Activated CD4-positive, alpha-beta T cell treated with anti-CD3 and anti-CD28 coated beads for 24 hours (primary cell): ENCODE measurements at places on chromosomes 4 and X.

- DNase-seq, result no peak
These were observed 212.3 kb downstream of the NAP1L3 start for GRCh38 chrX:93461060-93461459.

- DNase-seq, result no peak
These were observed 337.9 kb downstream of the CAMK2D start for GRCh38 chr4:113423631-113424030.

DNA sequence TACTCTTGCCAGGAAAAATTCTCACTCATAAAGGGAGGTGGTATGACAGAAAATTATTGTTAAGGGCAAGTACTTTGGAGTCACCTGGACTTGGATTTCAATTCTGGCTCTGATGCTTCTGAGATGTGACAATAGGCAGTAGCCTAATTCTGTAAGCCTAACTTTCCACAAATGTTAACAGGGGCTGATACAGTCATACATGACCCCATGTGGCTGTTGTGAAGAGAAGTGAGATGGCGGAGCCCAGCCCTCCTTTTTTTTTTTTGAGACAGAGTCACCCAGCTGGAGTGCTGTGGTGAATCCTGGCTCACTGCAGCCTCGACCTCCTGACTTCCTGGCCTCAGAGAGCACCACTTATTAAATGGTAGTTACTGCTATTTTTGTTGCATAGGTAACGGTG is 54.4 kb upstream of the IRF2 start:
- DNase-seq, result no peak

DNA sequence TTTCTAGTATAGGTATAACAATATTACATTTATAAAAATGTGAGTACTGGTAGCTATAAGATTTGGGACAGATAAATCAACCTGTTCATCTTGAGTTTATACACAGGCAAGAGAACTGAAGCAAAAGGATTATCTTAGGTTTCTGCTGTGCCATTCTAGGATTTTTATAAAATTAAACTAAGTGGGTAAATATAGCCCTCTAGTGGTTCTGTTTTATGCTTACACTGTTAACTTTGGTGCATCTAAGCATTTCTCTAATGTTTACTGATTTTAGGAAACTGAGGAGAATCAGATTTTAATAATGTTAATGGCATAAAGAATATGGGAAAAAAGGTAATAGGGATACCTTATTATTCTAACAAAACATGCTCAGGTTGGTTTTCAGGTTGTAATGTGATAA is 1.1 kb upstream of the RRH start:
- no peak for DNase-seq

DNA sequence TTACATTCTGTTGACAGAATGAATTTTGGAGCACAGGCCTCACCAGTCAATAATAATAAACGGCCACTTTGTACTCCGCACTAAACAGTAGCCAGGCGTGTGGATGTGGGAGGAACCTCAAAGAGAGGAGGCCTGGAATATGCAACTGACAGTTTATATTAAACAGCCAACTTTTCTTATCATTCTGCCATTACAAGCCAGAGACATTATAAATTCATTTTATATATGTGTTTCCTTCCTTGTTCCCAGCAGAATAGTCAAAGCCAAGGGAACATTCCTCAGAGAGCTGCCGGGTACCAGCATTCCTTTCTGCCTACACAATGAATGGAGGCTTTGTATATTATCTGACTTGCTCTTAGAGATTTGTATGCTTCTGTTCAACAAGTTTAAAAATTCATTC is 436.5 kb upstream of the FTHL17 start:
- no peak for DNase-seq

- DNase-seq, result no peak
These were observed 69.1 kb downstream of the RASL11B start for GRCh38 chr4:52931243-52931642.

GRCh38 chrX:17710871-17711301 is 26.4 kb upstream of the SCML1 start:
- no peak for DNase-seq

GRCh38 chr4:43853565-43854264 is 594.9 kb downstream of the KCTD8 start:
- no peak for DNase-seq

- DNase-seq, result no peak
These were observed 27.4 kb downstream of the GK start for GRCh38 chrX:30680618-30681017.

DNA sequence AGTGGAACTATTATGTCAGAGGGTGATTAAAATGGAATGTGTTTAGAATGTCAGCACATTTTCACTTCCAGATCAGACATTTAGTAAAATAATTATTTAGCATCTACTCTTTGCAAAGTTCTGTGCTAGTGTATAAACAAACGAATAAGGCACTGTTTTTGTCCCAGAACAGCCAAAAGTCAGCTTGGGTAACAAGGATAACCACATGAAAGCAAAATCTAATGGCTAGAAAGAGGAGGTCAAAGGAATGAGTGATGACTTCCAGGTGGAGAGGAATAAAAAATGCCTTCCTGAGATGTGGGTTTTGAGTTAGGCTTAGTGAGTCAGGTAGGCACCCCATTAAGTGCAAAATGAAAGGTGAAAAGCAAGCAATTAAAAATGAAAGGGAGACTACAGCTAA is 112.6 kb downstream of the ATP10D start:
- no peak for DNase-seq

GRCh38 chr4:128690011-128690410 is 119.5 kb upstream of the JADE1 start:
- no peak for DNase-seq

- no peak for DNase-seq
These were observed 96.1 kb downstream of the AFF1 start for GRCh38 chr4:87030755-87031441.

DNA sequence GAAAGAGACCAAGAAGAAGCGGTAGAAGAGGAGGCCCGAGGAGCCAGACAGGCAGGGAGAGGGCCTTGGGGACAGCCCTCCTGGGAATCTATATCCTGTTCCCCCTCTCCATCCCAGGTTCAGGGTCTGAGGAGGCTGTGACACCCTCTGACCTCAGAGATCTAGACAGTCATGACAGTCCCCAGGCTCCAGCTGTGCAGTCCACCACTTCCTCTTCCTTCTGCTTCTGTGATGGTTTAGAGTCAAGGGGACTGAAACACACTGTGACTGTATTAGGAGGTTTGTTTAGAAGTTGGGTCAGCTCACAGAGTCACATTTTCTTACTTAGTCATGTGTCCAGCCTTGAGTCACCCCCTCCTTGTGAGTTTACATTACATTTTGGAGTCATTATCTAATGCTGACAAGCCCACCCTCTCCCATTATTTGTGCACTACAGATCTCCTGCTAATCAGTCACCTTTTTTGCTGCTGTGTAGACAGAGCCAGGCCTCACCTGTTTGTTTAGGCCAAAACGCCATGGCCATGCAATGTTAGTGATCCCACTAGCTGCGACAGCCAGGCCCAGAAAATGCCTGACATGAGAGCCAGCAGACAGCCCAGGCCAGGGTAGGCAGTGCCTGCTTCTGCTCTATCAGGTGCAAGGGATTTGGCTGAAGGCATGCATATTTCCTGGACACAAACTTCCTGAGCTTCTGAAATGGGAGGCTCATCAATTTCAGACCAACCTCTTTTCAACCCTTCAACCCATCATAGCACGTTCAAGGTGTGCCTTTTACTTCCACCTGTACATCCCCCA is 26.0 kb downstream of the MANBA start:
- DNase-seq, result no peak

GRCh38 chr4:36493251-36493650 is 211.8 kb downstream of the DTHD1 start:
- no peak for DNase-seq

DNA sequence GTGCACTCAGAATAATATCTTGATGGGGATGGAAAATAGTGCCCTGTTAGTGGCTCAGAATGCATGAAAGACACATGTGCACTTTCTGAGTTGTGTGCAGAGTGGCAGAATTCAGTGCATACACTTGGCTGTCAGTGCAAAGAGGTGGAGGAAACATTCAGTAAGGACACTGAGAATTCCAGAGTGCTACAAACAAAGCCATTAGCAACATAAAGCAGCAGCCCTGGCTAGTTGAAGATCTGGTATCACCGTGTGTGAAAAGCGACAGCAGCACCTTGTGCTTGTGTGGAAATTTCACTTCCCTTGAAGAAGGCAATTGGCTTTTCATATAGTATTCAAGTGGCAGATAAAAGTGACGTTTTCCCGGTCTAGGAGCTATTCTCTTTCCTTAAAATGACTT is 810.4 kb downstream of the TRIML1 start:
- no peak for DNase-seq

DNA sequence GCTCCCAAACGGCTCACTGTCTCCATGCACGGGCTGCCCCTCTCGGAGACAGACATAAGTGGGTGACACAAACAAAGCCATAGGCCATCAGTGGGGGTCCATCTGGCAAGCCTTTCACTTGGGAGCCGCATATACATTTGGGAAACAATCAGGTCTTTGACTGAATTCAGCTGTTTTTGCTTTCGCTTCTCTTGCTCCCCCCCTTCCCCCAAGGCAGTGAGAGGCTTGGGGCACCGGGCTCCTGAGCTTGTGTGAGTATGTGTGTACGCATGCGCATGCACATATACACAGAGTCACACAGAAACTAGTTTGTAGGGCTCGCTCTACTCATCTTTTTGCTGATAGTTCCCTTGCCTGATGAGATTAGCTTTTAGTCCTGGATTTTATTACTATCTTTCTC is 284.4 kb downstream of the AFF2 start:
- DNase-seq, result no peak

DNA sequence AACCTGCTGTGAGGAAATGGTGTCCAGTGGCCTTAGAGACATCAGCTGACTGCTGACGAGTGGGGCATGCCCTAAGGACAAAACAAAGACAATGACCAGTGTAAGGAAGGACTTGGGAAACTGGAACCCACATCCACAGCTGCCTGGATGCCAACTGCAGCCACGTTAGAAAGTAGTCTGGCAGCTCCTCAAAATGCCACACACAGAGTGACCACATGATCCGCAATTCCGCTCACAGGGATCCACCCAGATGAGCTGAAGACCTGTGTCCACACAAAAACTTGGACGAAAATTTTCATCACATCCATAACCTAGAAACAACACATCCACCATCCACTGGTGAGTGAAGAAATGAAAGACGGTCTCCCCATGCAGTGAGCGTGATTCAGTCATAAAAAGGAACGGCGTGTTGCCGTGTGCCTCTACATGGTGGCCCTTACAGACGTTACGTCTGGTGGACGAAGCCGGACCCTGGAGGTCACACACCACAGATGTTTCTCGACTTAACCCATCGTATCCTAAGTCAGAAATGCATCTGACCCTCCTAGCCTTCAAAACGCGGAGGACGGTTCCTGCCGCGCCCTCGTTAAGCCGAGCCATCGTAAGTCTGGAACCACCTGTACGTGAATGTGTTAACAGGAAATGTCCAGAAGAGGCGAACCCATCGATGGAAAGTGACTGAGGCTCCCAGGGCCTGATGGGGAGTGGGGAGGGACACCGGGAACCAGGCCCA is 40.6 kb upstream of the MXD4 start:
- no peak for DNase-seq

DNA sequence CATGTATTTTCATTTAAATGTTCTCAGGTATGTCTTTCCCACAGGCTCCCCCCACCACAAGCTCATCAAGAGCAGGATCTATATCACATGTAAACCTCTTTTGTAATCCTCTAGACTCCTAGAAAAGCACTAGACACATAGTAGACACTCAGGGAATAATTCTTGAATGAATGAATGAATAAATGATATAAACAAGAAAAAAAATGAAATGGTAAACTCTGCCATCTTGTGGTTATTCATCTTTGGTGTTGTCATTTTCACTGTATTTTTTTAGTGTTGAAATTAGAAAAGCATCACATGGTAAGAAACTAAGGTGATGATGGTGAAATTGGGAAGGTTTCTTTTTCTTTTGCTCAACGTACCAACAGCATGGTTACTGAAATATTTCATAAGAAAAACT is 34.2 kb upstream of the C1GALT1C1 start:
- DNase-seq, result no peak

DNA sequence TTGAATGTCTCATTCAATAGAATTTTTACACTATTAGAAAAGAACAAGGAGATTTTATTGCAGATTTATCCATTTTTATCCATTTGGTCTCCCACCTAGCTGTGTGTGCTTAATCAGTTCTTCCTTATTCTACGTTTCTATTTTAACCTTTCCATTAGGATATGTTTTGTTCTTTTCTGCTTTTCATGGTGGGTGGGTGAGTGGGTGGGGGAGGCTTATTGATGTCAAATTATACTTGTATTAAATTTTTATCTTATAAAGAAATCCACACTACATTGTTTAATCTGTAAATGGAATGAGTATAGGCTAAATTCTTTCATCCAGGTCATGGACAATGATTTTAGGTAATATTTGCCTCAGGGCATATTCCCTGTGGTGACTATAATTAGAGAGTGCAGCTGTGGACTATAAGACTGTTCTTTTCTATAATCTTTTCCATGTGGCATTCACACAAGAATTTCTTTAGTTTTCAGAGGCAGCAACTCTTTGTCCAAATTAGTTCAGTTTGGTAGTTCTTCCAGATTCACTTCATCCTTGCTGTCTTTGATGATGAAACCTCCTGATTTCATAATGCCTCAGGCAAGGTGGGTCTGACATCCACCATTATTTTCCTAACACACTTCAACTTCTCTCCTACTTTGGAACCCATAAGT is 2451.8 kb downstream of the PCDH7 start:
- no peak for DNase-seq

GRCh38 chr4:145566086-145566708 is 53.0 kb upstream of the MMAA start:
- no peak for DNase-seq

DNA sequence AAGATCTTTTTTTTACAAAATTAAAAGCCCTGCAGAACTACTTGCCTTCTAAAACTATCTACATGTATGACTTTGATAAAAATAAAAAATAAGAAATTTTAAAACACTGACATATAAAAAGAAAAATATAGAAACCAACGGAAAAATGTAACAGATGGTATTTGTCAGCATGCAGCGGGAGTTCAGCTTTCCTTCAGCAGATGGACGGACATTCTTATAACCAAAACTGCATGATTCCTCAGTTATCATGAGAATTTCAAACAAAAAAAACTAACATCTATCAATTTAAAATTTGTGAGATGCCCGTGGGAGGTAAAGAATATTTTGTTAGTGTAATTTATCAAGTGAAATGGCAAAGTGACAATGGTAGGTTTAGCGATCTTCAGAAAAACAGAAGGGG is 23.2 kb downstream of the RWDD4 start:
- DNase-seq, result no peak

GRCh38 chrX:69501429-69501828 is 2.7 kb upstream of the NALF2 start:
- DNase-seq, result no peak
